ENCODE measurements at places on chromosomes 1 and 21.

- no peak for DNase-seq
Measured at GRCh38 chr1:185363205-185363604, 46.2 kb upstream of the IVNS1ABP start.

GRCh38 chr1:206583707-206584648 lies 28.3 kb downstream of the EIF2D start:
- peak; percentile 76 for DNase-seq

- no peak for DNase-seq
Measured at GRCh38 chr1:30812076-30812475, 54.5 kb upstream of the LAPTM5 start.

GRCh38 chr1:161229896-161230295 lies 4.0 kb downstream of the TOMM40L start:
- DNase-seq: no peak

GRCh38 chr21:40902993-40903392 lies 56.0 kb upstream of the DSCAM start:
- no peak for DNase-seq

- no peak for DNase-seq
Measured at GRCh38 chr1:199855580-199855979, 171.9 kb upstream of the NR5A2 start.
